ENCODE measurements at places on chromosomes 1 and 21.

GRCh38 chr1:232432313-232432712 lies 197.6 kb downstream of the SIPA1L2 start:
- DNase-seq: no peak

DNA sequence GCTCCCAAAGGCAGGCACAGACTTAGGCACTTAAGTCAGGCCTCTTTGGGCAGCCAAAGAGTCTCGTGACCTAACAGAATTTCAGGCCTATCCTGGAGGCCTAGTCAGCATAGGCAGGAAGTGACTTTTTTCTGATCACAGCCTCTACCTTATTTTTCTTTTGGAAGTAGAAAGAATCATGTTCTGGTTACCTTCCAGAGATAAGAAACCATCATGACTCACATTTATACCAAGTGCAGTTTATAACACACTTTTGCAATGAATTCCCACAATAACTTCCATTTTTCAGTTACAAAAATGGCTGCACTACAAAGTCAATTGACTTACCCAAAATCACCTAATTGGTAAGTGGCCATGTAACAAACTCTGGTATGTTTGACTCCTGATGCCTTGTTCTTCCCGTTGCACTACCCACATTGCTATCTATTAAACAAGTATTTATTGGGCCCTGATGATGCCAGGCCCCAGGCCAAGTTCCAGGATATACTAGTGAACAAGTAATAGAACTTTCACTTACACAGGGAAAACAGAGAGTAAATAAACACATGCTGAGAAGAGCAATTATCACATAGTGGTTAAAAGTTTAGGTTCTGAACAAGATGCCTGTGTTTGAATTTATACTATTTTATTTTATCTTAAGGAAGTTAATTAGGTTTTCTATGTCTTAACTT lies 74.3 kb downstream of the SH3GLB1 start:
- no peak for DNase-seq

GRCh38 chr1:229716069-229716468 lies 90.0 kb downstream of the URB2 start:
- no peak for DNase-seq

GRCh38 chr1:160844447-160845232 lies 18.0 kb downstream of the CD244 start:
- no peak for DNase-seq

- DNase-seq: no peak
Observed at GRCh38 chr1:167064621-167065020, 25.6 kb downstream of the GPA33 start.

- DNase-seq: no peak
Observed at GRCh38 chr1:19646377-19647319, 2.5 kb downstream of the NBL1 start.

- no peak for DNase-seq
Observed at GRCh38 chr1:196438329-196438728, 169.9 kb downstream of the KCNT2 start.

GRCh38 chr1:1290238-1290731 lies 10.0 kb downstream of the SCNN1D start:
- no peak for DNase-seq

DNA sequence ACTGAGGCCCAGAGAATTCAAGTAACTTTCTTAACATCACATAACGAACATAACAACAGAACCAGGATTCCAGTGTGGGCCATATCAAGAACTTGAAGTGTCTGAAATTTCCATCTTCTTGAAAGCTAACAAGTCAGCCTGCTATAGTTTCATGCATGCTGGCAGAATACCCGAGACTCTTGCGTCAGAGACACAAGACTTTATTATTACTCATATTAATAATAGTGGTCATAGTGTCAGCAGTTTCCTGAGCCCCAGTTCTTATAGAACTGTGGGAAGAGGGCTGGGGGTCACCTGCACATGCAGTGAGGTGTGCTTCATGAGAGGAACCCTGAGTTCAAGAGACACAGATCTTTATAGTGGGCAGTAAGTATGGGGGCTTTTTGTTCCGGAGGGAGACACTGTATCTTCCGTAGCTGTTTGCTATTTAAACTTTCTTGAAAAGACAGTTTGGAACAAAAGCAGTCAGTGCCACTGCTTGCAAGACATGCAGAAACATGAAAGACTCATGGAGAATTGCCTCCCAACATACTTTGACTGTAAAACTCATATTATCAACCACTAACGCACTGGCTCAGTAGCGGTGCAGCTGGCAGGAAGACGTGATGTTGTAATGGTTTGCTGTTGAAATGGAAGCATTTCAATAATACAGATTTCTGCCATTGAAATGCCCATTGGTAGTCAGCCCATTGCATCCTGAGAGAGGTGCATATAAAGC lies 339.2 kb downstream of the ADGRL2 start:
- no peak for DNase-seq

GRCh38 chr1:222654849-222655248 lies 37.0 kb downstream of the MIA3 start:
- DNase-seq: no peak

GRCh38 chr1:180291004-180291403 lies 60.9 kb downstream of the LHX4 start:
- no peak for DNase-seq

GRCh38 chr1:6962996-6963911 lies 178.0 kb downstream of the CAMTA1 start:
- DNase-seq: peak; percentile 69

- DNase-seq: no peak
Observed at GRCh38 chr1:166193057-166193698, 26.4 kb upstream of the FAM78B start.

GRCh38 chr1:116853680-116854402 lies 55.9 kb upstream of the PTGFRN start:
- DNase-seq: peak; percentile 67

DNA sequence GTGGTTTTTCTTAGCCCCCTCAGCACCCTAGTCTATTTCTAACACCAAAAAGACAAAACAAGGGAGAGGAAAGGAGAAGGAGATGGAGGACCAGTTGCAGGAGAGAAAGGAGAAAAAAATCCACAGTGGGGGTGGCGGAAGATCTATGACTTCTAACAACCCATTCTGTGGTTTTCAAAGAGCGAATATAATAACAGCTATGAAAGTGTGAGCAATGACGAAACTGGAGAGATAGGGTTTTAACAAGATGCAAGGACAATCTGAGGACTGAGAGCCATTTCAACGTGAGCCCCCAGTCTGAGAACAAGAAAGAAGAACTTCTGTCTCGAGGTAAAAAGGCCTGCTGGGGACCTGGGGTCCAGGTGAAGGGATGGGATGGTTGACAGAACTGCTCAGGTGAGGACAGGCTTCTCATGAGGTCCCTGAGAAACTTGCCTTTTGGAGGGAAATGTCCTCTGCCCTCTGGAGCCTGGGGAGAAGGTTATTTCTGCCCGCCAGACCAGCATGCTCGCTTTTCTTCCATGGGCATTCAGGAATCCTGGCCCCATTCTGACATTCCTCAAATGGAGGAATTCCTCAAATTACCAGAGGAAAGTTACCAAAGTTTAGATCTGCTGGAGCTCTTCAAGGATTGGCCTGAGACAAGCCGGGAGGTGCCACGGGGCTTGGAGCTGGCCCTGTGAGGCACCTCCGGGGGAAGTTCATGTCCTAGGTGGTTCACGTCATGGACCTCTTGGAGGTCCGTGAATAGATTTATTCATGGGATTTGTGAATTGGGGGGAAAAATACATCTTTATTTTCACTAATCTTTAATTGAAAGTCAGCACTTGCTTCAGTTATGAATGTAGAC lies at the start of gene CD160:
CD160 (plus strand) TSS at position 270 of the 850 bp plus-strand sequence. CDS start 8,829 bp downstream, outside the sequence.
- no peak for DNase-seq

DNA sequence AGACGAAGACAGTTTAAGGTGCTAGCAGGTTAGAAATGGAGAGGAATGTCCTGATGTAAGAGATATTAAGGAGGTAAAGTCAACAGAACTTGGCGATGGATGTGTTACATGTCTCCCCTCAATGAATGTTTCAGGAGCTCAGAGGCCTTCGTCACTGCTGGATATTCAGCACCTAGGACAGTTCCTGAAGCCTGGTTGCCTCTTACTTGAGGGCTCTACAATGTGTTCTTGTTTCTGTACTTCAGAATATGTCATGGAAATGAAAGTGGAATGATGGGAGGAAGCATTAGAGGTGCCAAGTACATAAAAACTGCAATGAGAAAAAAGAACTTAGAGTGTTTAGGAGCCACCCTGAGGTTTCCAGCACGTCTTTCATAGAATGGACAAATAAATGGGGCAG lies 17.7 kb downstream of the TNR start:
- no peak for DNase-seq

GRCh38 chr1:166915941-166916340 lies 39.9 kb upstream of the TADA1 start:
- peak; percentile 85 for DNase-seq

DNA sequence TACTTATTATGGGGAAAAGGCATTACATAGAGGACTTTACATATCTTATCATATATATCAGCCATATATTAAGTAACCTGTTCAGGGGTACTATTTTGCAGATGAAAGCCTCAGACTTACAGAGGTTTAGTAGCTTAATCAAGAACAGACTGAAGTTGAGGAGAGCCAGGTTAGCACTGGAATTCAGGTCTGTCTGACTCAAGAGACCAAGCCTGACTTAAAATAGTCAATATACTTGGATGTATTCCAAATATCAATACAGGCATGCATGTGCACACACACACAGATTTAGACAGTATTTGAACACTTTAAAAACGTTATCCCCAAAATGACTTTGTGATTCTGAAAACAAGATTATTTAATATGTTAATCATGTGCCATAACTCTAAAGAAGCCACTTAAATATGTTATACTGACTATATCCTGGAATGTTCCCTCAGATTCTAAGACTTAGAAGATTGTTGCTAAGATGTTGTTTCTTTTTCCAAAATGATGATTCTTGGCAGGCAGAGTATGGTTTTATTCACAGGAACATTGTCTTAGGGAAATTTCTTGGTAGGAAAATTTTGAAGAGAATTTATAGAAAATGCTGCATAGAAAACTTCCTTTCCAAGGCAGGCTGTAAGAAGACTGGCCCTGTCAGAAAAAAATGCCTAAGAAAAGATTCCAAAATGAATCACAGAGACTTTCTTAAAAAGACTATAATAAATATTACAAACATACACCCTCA lies 61.6 kb downstream of the ADAMTS1 start:
- no peak for DNase-seq

DNA sequence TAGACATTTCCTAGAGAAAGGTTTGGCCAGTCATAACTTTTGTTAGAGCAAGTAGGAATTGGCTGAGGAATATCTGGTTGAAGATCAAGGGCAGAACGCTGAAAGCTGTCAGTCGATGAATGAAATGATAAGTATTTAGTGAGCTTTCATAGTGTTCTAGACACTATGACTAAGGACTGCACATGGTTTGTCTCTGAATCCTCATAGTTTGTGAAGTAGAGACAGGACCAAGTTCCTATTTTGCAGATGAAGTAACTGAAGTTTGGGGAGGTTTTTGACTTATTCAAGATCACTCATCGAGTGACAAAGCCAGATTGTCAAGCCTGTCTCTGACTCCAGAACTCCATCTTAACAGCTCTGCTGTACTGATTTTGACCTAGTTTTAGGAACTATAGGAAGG lies 4.7 kb downstream of the ELOA start:
- no peak for DNase-seq

DNA sequence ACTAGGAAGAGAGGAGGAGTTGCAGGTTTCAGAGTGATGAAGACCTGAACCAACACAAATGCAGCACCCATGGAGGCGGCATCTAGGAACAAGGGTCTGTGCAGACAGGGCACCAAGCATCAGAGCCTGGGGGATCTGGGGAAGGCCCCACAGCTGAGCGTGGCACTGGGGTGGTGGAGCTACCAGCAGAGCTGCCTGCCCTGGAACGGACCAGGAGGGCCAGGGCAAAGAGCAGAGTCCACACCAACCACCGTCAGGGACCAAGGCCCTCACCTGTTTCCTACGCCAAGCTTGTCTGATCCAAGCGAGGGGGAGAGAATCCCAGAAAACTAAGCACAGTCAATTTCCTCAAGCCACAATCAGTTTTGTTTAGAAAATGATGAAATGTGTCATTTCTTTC lies 79.0 kb upstream of the SYT6 start:
- no peak for DNase-seq

DNA sequence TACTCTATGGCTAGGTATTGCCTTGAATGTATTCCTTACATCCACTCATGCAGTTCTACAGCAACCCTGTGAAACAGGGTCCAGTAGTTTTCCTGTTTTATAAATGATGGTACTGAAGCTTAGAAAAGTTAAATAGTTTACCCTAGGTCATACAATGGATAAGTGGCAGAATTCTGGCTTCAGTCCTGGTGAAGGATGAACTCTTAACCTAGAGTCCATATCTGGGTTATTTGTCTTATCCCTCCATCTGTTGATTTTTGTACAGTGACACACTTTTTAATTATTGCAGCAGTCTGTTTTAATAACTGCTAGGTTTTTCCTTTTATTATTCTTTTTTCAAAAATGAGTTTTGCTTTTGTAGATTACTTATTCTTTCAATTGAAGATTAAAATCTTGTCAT lies 263.9 kb downstream of the DNM3 start:
- no peak for DNase-seq

DNA sequence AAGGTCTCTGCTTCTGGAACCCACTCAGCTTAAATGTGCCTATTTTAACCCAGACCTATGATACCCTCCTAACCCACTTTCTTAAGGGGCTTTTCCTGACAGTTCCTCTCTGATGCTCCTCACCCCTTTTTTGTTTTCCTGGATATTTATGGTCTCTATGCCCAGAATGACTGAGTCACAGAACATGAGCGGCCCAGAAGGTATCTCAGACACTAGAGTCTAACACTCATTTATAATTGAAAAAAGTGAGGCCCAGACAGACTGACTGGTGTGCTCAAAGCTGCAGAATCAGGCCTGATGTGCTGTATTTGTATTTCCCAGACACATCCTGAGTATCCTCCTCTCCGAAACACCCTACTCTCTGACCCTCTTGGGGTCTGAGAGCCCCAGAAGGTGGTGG lies 44.0 kb downstream of the LRRC71 start:
- no peak for DNase-seq

- no peak for DNase-seq
Observed at GRCh38 chr1:184743062-184743756, 11.4 kb downstream of the EDEM3 start.

GRCh38 chr1:192527950-192528349 lies 47.6 kb upstream of the RGS1 start:
- no peak for DNase-seq

DNA sequence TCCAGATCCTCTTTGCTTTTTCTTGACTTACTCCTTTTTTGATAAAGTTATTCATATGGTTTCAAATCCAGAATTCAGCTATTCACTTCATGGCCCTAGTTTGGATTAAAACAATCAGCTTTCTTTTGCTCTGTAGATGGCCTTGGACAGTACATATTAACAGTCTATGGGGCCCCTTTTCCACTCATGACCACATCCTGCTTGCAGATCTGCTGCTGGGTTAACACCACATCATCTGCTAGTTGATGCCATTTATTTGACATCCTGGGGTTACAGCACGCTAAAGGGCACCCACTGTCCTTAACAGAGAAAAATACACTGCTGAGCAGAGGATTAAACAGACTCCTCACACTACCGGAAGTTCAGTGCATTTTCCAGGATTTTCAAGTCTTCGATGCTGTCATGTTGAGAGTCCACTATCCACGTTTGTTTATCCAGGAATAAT lies 941 bp upstream of the IFI16 start:
- no peak for DNase-seq
